OCI-LY7 (cell line): ENCODE measurements at places on chromosomes 3 and 15. TPM values are rescaled to one million over a fixed set of nuclear protein-coding genes. Genes with fewer than 3 reads are reported as not detected.

GOLIM4 gene
- 42.8 and 46.6 TPM in 2 replicates for total RNA-seq

DNA sequence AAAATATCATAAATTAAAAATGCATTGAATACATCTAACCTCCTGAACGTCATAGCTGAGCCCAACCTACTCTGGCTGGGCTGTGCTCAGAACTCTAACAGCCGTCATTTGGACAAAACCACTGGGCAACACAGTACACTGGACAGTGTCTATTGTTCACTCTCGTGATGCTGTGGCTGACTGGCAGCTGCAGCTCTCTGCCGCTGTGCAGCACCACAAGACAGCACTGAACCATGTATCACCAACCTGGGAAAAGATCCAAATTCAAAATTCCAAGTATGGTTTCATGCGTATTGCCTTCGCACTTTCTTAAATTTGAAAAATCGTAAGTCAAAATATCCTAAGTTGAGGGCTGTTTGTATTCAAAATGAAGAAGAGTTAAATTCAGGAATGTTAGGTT is 145.1 kb upstream of the CNTN4 start:
- no peak for DNase-seq

IGDCC3 gene
- not detected in 2 replicates for total RNA-seq

GRCh38 chr3:9976721-9977709 is 9.6 kb downstream of the EMC3 start:
- DNase-seq: no peak

DNA sequence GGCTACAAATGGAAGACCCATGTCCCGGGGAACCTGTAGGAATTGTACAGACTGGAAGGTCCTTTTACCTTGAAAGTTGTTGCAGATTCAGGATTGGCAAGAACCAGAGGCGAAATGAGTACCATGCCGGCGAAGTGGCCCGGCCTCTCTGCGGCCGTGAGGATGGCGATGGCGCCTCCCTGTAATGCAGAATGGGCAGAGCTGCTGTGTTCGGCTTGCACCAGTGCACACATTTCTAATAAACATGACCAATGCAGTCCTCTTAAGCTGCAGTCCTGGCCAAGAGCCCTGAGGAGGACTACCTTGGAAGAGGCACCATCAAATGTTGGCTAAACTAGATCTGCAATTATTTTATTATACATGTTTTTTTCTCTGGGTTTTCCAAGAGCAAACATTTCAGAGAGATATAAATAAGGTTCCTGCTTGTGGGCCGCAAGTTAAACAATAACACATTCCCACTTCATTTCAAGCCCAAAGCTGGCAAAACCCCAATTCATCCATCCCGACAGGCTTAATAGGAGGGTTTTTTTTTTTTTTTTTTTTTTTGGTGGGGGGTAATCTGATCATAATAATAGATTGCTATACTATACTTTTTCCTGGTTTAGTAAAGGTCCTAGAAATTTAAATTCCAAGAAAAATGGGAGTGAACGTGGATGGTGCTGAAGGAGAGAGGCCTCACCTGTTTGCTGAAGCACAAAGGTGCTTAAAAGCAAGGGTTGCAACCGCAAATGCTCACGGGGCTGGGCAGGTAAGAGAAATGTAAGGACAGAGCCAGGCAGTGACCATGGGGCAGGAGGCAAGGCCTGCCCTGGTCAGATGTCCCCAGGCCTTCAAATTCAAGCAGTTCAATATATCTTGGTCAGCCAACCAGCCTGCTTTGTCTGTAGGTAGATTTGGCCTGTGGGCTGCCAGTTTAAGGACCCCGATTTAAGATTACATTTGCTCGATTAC is 48.5 kb downstream of the ABTB1 start:
- no peak for DNase-seq

CLDN1 gene
- not detected in 2 replicates for total RNA-seq

KNG1 gene
- not detected in 2 replicates for total RNA-seq

GRCh38 chr3:183591881-183592521 is 36.5 kb upstream of the KLHL6 start:
- DNase-seq: peak; percentile 95

MAGI1 gene
- total RNA-seq: 0.63 and 1.0 TPM in 2 replicates

ALDH1L1 gene
- total RNA-seq: not detected in 2 replicates

- no peak for DNase-seq
Measured at GRCh38 chr3:111809186-111809585, 49.9 kb upstream of the PHLDB2 start.

- no peak for DNase-seq
Measured at GRCh38 chr15:88011533-88011932, 245.0 kb downstream of the NTRK3 start.

GRCh38 chr3:128281461-128282367 is 128.4 kb downstream of the EEFSEC start:
- DNase-seq: no peak

GRCh38 chr3:186614266-186614596 is 1.4 kb downstream of the AHSG start:
- no peak for DNase-seq

DNA sequence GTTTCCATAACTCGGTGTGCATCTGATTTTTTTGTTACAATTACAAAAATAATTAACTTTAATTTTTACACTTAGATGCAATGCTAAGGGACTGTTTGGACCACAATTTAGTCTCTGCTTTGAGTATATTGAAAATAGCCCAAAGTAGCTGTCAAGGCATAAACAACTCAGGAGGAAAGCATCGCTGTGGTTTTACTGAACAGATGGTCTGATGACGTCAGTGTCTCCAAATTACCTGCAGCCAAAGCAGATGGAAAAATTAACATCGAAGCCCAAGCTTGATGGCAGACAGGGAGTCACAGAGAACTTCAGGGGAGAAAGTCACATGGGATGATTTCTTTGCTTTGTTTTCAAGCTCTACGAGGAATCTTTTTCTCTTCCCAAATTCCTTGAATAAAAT is 83.1 kb upstream of the PLCL2 start:
- peak; percentile 51 for DNase-seq

GRCh38 chr3:42042747-42043098 is 48.4 kb upstream of the TRAK1 start:
- no peak for DNase-seq

IMPG2 gene
- not detected in 2 replicates for total RNA-seq

EPHB1 gene
- total RNA-seq: 1.3 and 1.9 TPM in 2 replicates

DNA sequence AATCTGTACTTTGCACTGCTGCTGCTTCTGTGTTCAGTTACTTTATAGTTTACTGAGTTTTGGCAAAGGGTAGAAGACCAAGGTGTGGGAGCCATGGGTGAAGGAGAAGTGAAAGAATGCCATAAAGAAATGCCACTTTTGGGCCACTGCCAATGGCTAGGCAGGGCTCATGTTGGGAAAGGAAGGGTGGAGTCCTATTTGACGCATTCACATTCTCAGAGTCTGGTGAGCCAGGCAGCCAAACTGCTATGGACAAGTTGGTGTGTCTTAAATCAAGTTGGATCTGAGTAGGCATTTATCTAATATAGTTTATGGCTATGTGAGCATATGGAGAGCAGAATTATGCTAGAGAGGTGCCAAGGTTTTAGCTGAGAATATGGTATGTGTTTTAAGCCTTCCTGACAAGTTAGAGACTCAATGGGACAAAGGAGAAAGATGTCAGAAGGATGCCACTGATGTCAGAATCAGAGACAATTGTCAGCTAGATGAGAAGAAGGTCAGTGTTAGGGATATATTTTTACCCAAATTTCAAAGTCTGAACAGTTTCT is 296.1 kb downstream of the AGBL1 start:
- no peak for DNase-seq

- no peak for DNase-seq
Measured at GRCh38 chr3:53132347-53132746, 2.1 kb upstream of the RFT1 start.

GRCh38 chr3:72345237-72345878 is 502.9 kb downstream of the SHQ1 start:
- DNase-seq: no peak

GRCh38 chr3:168622795-168623194 is 527.1 kb upstream of the GOLIM4 start:
- no peak for DNase-seq

DNA sequence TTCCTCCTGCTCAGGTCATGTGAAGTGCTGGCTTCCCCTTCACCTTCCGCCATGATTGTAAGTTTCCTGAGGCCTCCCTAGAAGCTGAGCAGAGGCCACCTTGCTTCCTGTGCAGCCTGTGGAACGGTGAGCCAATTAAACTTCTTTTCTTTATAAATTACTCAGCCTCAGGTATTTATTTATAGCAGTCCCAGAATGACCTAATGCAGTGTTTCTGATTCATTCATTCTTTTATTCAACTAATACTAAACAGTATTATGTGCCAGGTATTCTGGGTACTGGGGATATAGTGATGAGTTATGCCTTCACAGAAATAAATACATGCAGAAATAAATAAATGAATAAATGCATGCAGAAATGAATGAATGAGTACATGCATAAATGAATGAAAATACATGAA is 41.9 kb downstream of the EDEM1 start:
- DNase-seq: no peak

FRMD4B gene
- total RNA-seq: not detected in 2 replicates

- no peak for DNase-seq
Measured at GRCh38 chr15:77144492-77145070, 73.7 kb upstream of the TSPAN3 start.

DNA sequence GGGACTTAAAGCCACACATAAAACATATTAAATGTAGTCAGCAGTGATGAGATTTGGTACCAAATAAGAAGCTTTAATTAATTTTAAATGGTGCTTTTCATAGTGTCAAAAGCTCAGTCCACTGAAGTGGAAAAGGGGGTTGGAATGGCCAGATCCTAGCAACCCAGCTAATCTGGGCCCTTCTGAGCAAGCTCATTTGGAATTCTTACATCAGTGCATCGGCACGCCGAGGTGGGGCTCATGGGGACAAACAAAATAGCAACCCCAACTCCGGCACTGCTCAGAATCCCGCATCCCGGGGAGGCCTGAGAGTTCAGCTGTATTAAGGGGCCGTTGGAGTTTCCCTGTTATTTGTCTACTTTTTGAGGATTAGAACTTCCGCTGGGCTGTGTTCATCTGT is 526.4 kb downstream of the SOX2 start:
- DNase-seq: no peak

MASP1 gene
- total RNA-seq: not detected in 2 replicates

MKRN2OS gene
- total RNA-seq: not detected in 2 replicates

PTH1R gene
- not detected in 2 replicates for total RNA-seq

- DNase-seq: no peak
Measured at GRCh38 chr3:43394041-43394554, 107.8 kb downstream of the SNRK start.

GRCh38 chr3:157695586-157695985 is 192.4 kb upstream of the VEPH1 start:
- no peak for DNase-seq

GRCh38 chr3:178735032-178735674 is 198.9 kb downstream of the KCNMB2 start:
- DNase-seq: no peak

- DNase-seq: no peak
Measured at GRCh38 chr3:143271136-143271535, 151.6 kb downstream of the CHST2 start.

FAM107A gene
- not detected in 2 replicates for total RNA-seq
